RPMI7951 (cell line): ENCODE measurements at places on chromosomes 16 and 17.
A peak's percentile ranks its signal among the peaks of the same experiment; 100 is the strongest.

GRCh38 chr17:45371414-45372324, 54.8 kb upstream of the MAP3K14 start:
- DNase-seq: peak; percentile 98

DNA sequence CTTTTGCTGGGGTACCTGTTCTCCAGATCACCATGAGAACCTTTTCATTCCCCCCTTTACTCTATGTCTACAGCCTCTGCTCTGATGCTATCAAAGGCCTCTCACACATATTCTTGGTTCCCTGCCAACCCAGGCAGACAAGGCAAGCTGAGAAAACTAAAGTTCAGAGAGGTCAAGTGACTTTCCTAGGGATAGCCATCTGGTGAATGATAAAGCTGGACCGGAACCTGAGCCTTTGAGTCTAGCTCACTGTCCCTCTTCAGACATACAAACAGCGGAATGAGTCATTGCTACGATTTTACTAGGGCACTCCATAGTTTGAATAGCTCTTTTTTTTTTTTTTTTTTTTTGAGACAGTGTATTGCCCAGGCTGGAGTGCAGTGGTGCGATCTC, 73.3 kb downstream of the XYLT1 start:
- DNase-seq: peak; percentile 95

DNA sequence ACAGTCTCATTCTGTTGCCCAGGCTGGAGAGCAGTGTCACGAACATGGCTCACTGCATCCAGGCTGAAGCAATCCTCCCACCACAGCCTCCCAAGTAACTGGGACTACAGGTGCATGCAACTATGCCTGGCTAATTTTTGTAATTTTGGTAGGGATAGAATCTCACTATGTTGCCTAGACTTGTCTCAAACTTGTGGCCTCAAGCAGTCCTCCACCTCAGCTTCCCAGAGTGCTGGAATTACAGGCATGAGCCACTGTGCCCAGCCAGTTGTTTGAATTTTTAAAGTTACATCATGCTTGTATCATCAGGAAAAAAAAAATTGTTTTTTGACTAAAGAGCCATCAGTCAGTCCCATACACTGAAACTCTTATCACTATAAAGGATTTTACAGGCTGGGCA, 17.1 kb upstream of the VPS4A start:
- no peak for DNase-seq

DNA sequence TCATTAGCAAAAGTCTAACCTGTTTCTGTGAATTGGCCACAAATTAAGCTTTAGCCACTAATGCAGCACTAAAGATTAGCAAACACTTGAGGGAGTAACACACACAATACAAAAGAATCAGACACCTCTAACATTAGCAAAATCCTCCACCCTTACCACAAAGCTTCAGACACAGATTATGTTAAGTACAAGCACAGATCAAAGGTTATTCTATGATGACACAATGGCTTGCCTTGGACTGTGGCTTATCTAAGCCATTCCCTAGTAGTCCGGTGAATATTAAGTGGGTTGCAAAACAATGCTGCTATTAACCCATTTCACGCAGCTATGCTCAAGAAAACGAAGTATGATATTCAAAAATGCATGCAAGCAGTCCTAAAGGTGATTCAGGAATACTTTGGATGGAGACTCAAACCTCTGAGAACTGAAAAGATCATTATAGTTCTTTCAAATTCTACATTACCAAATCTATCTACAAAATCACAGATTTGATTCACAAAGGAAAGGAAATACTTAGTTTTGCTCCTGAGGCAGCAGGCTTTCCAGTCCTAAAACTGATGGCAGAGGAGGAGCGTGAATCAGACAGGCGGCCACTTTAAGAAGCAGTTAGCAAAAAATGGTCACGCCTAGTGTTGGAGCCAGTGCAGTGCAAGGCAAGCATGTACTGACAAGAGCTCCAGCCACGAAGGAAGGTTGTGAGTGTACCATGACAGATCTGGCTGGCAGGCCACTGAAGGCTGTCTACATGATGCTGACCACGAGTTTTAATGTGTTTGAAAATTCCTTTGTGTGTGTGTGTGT, 67.2 kb downstream of the PARN start:
- DNase-seq: peak; percentile 4

- no peak for DNase-seq
These were observed 3.7 kb downstream of the CDH1 start for GRCh38 chr16:68740628-68741346.
